Amygdala (tissue), 56 donors: ENCODE measurements at places on chromosomes 4 and X.

DNA sequence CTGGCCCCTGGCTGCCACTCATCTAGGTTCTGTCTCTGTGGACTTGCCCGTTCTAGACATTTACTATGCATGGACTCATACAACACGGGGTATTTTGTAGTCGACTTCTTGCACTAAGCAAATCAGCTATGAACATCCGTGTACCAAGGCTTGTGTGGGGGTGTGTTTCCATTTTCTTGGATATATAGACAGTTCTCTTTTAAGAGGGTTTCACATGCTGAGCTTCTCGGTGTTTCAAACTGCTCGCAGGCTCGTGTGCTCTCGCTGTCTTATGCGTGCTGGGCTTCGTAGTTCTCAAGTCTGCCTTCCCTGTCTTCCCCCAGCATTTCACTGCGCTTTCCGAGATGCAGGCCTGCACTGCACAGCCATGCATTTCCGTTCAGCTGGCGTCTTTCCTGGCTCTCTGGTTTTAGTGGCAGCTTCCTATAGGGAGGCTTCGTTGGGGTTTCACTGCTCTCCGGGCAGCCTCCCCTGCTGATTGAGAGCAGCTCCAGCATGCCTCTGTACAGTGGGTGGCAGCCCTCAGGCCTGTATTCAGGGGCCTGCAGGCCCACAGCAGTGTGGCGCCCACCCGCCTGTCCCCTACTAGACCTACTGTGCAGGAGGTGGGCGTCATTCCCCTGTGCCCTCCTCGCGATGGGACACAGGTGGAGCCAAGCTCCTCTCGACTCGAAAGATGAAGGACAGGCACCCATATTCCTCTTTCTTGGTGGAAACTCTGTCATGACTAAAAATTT, 27.6 kb downstream of the ZBTB49 start:
- no peak for DNase-seq

DNA sequence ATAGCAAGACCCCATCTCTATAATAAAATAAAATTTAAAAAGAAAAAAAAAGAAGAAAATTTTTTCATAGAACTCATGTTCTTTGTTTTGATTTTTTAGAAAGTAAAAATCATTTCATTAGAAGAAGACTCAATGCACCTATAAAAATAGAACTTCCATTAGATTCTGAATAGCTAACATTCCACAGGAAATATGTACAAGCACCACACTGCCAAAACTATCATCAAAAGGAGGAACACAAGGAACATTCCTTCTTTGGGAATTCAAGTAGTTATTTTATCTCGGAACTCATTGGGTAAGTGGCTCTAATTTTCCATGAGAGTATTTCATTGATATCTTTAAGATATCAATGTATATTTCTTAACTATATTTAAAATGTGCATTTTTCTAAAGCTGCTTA, 157.6 kb downstream of the CAMK2D start:
- DNase-seq, result no peak

- DNase-seq, result peak; percentile 1
These were observed 103.7 kb upstream of the BMPR1B start for GRCh38 chr4:94653984-94654609.

GRCh38 chrX:49840679-49841078, 11.6 kb downstream of the PAGE4 start:
- DNase-seq, result peak; percentile 2

DNA sequence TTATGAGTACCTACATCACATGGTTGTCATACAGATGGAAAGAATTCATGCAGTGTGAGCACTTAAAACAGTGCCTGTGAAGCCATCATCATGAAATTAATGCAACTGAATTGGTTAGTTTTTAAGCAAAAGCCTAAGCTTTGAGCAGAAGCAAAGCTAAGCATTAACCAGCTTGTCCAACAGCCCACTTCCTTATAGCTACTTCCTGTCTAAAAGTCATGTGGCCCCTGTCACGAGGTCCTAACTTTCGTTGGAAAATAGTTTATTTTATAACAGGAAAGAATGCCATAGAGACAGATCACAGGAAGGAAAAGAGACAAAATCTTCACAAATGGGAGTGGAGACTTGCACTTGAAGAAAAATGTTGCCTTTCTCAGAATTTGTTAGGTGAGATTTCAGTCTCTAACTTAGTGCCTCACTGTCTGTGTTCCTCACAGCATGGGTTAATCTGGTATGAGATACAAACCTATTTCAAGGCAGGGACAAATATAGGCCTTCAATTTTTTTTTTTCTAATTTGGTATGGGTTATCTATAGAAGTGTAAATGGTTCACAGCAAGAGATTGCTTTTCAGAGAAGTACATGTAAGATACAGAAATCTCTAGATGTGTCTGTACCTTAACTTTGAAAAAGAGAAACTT, 27.7 kb upstream of the VCX start:
- DNase-seq, result no peak
